ENCODE measurements at places on chromosomes 7 and 10.

GRCh38 chr7:149736478-149737360 lies 36.7 kb downstream of the ZNF467 start:
- DNase-seq, result no peak

DNA sequence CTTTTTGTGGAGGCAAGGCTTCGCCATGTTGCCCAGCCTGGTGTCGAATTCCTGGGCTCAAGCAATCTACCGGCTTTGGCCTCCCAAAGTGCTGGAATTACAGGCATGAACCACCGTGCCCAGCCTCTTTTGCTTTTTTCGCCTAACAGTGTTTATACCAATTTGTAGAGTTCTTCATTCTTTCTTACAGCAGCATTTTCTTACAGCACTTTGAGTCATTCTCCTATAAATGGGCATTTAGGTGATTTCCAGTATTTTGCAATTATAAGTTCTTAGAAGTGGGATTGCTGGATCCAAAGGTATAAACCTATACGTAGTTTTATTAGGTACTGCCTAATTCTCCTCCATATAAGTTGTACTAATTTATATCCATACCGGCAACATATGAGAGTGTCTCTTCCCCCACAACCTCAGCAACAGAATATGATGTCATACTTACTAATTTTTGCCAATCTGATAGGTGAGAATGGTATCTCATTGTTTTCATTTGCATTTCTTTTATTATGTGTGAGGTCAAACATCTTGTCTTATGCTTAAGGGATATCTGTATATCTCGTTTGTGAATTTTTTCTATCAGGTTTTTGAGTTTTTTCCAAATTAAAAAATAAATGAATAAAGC lies 39.1 kb downstream of the SUFU start:
- no peak for DNase-seq

GRCh38 chr10:84054743-84055142 lies 84.6 kb upstream of the GHITM start:
- DNase-seq, result no peak

GRCh38 chr10:10797513-10797912 lies 220.2 kb upstream of the CELF2 start:
- no peak for DNase-seq

- DNase-seq, result no peak
Measured at GRCh38 chr7:96314402-96315124, 7.3 kb downstream of the SLC25A13 start.

GRCh38 chr10:87036623-87037022 lies 16.5 kb downstream of the FAM25A start:
- no peak for DNase-seq

DNA sequence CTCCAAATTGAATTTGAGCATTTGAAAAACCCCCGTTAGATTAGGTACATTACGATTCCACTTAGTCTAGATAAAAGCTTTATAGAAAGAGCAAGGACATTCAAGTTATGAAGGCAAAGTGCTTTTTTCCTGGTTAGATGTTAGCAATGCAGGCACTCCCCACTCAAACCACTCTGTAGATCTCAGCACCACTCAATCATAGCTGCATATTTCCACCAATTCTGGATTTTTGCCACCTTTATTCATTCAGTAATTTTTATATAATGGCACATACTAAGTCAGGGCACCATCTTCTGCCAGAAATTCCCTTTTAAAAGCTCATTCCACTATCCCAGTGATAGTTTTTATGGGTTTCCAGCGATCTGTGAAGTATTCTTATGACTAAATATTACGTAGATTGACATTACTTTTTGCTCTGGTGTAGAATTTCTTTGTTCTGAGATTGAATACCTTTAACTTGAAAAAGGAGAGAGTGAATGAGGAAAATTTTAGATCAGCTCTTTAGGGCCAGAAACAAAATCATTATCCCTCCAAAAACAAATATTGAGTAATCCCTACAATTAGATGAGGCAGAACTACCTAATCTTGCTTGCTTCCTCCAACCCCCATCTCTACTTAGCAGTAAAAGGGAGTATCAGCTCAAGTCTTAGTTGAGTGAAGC lies 51.6 kb downstream of the RNLS start:
- DNase-seq, result no peak

- no peak for DNase-seq
Measured at GRCh38 chr10:92839191-92840085, 8.9 kb upstream of the EXOC6 start.

DNA sequence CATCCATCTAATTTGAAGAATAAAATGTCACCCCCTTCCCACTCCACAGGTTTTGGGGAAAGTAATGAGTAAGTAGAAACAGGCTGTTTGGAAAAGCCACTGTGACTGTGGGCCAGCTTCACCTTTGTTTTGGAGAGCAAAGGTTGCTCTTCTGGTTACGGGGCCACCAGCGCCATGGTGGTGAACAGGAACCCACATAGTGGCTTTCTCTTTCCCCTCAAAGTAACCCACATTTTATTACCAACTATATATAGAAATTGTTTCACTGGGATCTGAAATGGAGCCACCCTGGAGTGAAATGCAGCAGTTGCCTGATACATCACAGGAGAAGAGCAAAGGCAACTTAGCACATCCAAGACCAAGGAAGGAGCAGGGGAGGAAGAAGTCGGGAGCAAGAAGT lies 112.3 kb upstream of the EFCAB10 start:
- no peak for DNase-seq

DNA sequence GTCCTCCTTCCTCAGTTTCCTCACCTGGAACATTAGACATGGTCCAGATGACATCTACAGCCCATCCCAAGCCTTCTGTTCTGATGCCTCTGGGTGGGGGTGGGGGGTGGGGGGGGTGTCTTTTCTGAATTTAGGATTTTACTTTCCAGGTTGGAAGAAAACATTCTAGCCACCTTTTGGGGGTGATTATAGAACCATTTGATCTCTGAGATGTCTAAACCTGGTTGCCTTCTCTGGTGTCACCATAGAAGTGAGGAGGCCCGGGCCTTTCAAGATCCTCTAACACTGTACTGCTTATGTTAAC lies 411.0 kb upstream of the ZMIZ1 start:
- DNase-seq, result no peak

DNA sequence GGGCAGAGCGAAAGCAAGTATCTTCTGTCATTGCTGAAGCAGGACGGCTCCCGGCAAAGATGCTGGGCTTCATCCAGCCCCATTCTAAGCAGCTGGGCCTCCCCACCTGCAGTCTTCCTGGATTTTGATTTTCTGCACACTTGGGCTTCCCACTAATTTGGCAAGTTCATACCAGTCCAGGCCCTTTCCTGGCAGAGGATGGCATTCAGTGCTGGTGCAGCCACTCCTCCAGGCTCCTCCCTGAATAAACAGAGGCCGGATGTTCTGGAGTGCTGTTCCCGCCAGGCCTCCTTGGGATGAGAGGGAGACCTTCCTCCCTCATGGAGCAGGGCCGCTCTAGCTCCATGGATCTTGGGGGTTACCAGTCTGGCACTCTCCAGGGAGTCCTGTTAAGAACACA lies 3.4 kb downstream of the BAG3 start:
- DNase-seq, result no peak

DNA sequence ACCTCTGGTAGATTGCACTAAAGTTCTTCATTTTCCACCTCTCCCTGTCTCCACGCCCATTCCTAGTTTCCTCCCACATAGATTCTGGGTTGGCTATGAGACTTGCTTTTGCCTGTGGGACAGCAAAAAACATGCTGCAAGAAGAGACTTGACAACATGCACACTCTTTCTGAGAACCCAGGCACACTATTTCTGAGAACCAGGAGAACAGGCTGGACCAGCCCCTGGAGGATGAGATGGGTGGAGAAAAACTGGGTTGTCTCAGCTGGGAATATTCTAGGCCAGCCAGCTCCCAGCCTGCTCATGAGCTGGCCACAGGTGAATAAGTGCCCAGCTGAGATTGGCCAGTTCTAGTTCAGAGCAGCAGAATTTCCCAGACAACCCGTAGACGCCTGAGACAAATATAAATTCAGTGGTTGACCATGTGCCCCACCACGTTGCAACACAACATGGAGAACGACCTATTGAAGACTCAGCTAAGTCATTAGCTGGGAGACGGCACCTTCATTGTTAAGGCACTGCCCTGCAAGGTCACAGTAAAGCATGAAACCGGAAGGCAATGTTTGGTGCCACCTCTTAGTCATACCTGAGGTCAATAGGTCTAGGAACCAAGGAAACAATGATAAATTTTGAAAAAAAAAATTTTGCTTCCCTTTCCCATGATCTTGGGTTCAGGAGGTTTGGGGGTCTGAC lies 92.7 kb upstream of the AKR1E2 start:
- DNase-seq, result no peak
